SHP77 treated with DMSO at 0.1 percent for 48 hours (cell line): ENCODE measurements at places on chromosomes 2 and 18.

DNA sequence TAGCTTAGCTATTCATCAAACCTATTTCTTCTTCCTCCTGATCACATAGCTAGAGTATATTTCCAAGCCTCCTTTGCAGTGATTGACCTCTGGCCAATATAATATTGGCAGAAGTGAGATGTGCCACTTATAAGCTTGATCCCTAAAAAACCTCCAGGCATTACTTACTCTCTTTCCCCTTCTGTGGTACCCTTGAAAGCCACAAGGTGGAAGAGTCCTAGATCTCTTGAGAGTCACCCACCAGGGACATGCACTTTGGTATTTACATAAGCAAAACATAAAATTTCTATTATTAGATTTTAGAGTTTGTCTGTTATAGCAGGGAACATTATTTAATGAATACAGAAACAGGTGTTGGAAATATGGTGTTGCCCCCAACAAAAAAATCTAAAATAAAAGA, 112.0 kb downstream of the EXOC6B start:
- no peak for DNase-seq

DNA sequence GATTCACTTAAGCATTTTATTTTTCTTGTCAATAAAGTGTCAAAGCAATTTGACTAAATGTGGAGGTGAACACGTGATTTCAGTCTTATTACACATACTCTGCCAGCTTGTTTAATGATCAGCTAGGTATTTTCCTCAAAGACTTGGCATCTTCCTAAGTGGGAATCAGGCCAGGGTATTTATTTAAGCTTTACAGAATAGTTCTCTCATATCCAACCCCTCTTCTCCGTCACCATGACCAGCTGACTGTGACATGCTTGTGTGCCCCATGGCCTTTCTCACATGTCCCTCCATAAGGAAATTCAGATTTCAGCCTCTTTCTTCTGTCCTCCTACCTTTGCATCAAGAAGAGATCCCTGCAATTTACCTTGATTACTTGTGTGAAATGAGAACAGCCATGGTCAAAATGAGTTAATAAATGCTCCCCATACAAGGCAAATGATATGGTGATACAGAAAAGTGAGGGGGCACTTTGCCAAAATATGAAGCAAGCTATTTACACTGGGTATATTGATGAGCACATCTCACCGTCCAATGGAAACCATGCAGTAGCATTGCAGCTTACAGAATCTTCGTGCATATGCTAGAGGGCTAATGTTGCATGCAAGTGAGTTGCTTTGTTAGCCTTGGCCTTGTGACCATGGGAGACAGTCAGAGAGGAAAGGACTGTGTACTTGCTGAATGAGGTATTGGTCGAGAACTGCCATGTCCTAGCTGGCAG, 202.2 kb downstream of the RNF152 start:
- DNase-seq: no peak

DNA sequence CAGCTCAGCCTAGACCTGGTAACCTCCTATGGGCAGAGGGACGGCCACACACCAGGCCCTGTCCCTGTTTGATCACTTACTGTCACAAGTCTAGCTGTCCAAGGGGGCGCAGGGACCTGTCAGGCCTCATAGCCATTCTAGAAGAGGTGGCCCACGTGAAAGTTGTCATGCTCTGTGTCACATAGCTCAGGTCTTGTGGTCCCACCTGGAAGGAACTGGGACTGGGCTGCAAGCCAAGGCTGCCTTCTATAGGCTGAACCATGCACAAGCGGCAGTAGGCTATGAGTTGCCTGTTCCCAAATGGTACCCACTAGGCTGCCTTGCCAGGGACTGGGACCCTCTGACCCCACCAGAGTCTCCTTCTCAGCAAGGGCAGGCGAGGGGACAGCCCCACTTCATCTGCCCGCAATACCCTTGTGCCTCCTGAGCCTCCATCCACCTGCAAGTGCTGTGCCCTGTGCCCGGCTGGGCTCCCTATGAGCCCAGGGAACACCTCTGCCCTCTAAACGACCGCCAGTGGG, 177.5 kb downstream of the ANAPC1 start:
- no peak for DNase-seq

DNA sequence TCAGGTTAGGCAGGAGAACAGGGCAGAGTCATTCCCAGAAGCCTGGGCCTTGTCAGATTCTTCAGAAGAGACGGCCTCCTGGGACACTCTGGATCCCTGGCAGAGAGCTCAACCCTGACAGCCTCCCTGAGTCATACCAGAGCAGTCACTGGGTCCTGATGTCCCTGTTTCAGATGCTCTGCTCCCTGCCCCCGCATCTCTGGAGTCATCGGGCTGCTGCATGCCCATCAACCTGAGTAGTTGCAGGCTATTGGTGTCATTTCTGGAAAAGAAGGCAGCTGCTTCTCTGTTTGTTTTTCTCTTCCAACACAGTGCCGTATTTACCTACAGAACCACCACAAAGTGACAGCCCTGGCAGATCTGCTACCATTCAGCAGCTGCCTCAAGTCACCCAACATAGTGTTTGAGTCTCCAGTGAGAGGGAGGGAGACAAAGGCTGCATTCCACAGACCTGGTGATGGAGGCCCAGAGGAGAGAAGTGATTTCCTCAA, 145.1 kb downstream of the B3GNT2 start:
- peak; percentile 89 for DNase-seq

DNA sequence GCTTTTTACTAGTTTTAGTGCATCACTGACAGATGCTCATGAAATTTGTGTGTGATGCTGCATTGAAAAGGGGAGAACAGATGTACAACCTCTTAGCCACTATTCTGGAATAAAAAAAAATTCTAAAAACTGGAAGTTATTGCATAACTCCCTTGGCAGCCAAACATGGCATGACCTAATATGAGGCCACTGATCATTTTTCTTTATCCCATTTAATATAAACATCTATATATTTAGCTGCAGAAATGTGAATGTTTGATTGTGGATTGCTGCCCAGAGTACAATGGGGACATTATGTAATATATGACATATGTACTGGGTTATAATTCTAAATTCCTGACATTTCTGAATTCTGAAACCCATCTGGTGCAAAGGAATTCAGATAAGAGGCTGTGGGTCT, 86.5 kb downstream of the CDCA7 start:
- DNase-seq: no peak

DNA sequence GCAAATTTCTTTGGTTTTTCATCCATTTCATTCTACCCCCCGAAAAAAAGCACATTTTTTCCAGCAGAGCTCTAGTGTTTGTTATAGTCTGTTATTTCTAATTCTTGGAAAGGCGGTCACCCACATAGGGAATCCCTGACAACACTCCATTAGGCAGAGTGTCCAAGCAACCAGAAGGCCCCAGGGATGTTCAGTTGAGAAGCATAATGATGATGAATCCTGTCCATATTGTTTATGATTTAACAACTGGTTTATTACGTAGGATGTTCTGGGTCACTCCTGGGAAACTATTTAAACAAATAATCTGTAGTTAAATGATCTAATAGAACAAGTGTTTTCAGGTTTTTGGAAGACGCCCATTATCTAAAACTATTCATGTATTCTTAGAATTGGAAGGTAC, 388.7 kb downstream of the TNS1 start:
- no peak for DNase-seq

- DNase-seq: peak; percentile 48
Observed at GRCh38 chr2:82224301-82224940, 1919.9 kb upstream of the LRRTM1 start.

- DNase-seq: no peak
Observed at GRCh38 chr2:53854678-53855077, 5.1 kb downstream of the GPR75 start.

GRCh38 chr2:174340400-174341292, 5.9 kb downstream of the SP9 start:
- DNase-seq: no peak

GRCh38 chr18:79361766-79362522, 33.8 kb upstream of the NFATC1 start:
- no peak for DNase-seq

DNA sequence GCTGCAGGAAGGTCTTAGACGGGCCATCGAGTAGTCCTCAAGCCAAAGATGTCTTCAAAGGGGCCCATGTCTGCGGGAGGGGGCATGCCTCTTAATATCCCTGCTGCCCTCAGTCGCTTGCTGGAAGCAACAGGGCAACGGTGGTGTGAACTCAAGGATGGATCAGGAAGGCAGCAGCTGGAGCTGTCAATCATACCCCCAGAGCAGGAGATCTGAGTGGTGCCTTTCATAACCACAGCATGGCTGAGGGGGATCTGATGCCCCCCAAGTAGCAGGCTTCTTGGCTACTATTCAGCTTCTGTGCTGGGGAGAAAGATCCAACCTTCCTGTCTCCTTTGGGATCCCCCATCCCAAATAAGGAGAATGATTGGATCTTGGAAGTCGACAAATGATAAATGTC, 46.4 kb downstream of the INSIG2 start:
- no peak for DNase-seq

DNA sequence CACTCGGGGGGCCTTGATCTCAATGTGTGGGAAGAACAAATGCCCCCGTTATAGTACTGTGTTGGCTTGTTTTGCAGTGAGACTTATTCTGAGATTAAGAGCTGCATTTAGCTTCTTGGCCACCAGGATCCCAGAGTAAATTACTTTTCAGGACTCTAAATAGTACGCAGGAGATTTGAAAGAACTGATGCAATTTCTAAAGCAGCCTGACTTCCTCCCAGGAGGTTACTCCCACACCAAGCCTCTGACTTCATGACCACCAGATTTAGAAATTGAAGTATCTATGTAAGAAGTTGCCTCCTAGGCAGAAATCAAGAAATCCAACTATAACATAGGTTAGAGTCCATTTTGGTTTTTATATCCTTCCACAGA, 67.0 kb downstream of the FEZ2 start:
- DNase-seq: no peak

GRCh38 chr2:162320864-162321517, 2.5 kb upstream of the IFIH1 start:
- DNase-seq: no peak

- DNase-seq: no peak
Observed at GRCh38 chr2:114406347-114406746, 36.1 kb upstream of the DPP10 start.

DNA sequence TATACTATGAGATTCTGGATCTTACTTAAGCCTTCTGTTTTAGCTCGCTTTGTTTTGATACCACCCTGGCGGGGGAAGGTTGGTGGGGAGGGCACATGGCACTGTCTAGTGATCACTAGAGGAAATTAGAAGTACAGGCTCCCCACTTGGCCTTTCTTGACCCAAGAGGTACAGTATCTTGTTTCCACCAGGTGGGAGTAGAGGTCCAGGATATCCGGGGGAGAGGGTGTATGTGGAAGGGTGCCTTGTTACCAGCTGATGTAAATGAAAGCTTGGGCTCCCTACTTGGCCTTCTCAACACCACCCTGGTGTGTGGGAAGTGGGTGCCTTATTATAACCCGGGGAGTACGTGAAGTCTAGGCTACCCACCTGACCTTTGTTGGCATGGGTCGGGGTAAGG, 7.5 kb downstream of the GALNT1 start:
- no peak for DNase-seq

- DNase-seq: no peak
Observed at GRCh38 chr2:178529194-178529593, 48.9 kb downstream of the PLEKHA3 start.

DNA sequence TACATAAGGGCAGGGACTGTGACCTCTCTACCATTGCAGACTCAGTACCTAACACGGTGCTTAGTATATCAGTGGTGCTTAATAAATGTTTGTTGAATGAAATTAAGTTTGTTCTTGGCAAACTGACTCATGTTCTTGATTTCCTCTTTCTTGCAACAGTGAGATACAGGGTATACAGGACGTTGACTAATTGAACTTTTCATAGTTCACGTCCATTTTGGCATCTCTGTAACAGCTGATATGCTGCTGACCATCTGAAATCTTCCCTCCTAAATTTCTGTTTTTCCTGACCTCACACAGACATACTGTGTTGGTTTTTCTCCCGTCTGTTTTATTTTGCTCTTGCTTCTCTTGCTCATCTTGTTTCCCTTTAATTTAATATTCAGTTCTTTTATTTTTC, 44.2 kb downstream of the LHCGR start:
- DNase-seq: no peak

GRCh38 chr18:75089748-75090327, 119.1 kb downstream of the PTGR3 start:
- DNase-seq: no peak

DNA sequence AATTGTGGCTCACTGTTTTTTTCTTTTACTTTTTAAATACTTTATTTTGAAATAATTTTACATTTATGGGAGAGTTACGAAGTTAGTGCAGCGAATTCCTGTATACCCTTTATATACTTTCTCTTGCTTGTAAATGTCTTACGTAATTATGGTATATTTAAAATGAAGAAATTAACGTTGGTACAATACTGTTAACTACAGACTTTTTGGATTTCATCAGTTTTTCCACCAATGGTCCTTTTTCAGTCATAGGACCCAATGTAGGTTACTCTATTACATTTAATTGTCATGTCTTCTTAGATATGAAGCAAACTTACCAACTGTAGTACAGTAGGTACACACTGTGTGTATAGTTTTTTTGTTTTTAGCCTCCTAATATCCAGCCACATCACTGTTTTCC, 76.3 kb downstream of the BOLA3 start:
- DNase-seq: no peak

DNA sequence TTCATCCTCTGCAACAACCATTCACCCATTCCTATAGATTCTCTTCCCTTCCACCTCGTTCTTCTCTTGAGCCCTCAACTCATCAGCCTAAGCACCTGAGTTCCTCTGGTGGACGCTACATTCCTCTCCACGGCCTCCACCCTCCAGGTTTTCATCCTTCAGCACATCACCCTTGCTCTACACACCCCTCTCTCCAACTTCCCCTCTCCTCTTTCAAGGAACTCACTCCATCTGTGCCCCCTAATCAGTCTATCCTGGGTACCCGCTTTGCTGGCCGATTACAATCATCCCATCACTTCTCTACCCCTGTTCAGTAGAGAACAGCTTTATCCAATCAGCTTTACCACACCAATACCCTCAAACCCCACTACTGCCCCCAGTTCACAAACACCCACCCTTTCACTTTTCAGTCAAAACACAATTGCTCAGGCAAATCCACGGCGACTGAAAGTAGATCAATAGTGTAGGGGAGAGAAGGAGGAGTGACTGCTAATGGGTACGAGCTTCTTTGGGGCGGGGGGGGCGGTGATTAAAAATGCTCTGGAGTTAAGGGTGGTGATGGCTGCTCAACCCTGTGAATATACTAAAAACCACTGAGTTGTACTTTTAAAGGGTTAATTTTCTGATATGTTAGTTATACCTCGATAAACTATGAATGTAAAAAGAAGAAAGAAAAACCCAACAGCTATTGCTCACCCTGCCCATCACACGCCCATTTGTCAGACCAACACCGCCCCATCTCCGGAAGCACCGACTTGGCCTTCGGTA, 857 bp downstream of the DYM start:
- no peak for DNase-seq

DNA sequence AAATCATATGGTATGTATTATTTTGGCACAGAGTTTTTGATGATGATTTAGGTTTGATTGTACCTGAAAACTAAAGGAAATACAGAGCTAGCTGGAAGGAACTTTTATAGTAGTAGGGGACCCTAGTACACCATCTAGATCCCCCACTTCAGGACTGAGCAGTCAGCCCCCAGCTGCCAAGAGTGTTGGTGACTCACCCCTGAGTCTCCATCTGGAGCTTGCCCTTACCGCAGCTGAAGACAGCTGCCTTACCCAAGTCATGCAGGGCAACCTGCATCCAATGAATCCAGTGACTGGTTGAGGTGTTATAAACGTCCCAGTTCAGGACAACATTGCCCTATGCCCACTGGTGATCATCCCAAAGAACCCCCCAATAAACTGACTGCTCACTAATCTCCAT, 15.3 kb downstream of the PMS1 start:
- DNase-seq: no peak

- DNase-seq: no peak
Observed at GRCh38 chr2:16141641-16141921, 201.2 kb downstream of the MYCN start.
